ENCODE measurements at places on chromosomes 4 and X.

DNA sequence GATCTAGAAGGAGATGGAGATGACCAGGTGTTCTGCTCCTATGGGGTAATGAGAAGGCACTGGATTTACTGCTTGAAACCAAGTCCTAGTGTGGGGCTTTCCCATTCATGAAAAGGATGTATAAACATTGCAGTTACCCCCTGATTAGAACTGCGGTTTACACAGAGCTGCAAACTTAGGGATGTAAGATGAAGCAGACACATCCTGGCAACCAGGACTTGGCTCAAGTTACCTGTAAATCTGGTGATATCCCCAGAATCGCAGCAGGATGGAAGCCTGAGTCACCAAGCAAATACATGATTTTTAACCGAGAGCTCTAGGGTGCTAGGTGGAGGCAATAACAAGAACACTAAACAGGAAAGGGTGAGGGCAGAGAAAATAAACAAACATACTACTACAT lies 178.6 kb upstream of the MAMLD1 start:
- no peak for DNase-seq

DNA sequence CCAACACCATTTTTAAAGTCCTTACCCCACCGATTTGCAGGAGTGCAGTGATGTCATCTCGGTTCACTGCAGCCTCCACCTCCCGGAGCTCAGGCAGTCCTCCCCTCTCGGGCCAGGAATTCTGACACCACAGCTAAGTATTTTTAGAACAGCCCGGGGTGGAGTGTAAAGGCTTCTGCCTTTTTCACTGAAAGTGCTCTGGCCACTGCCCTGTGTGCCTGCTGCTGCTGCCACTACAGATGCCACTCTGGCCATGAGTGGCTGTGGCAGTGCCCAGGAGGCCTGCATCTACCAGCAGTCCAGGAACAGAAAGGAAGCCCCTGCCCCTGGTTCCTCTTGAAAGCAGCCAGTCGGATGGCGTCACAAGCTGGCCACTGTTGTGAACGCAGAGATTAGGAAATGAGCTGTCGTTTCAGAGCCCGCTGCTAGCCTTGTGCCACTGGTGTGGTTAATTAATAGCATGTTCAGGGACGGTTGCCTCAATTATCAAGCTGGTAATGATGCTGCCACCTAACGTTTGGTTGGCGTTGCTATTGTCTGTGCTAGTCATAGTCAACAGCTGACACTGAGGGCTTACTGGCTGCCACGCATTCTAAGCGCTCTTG lies 23.6 kb upstream of the TBC1D14 start:
- DNase-seq = no peak

GRCh38 chrX:68938244-68939004 lies 109.6 kb downstream of the EFNB1 start:
- no peak for DNase-seq

GRCh38 chrX:43562372-43562771 lies 93.7 kb upstream of the MAOA start:
- DNase-seq = no peak

- no peak for DNase-seq
These were observed 116.1 kb upstream of the PLAC1 start for GRCh38 chrX:134774190-134775048.

GRCh38 chr4:120088507-120088906 lies 21.9 kb upstream of the MAD2L1 start:
- DNase-seq = no peak

DNA sequence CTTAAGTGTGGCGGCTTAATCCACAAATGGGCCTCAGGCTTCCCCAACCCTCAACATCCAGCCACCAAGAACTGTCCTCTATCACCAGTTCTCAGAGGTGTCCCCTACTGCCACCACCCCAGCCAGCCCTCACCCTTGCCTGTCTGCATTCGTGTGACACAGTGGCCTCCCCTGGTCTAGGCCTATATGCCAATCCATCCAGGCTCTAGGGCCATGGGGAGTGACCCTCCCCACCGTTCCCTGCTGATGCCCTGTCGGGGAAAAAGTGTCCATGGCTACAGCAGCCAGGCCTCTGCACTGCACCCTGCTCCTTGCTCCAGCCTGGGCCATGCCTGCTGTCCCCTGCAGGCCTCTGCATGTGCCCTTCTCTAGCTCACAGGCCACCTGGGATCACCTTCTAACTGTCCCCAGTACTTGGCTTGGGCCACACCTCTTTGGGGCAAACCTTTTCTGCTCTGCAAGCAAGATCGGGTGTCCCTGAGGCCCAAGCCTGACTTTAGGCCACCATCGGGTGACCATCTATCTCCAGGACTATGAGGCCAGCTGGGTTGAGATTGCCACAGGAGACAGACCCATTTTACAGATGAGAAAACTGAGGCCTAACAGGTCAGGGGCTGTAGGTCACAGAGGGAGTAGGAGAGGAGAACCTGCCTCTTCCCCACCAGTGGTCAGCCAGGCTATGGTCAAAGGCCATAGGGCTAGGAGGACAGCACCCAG lies 75.8 kb downstream of the JAKMIP1 start:
- no peak for DNase-seq

DNA sequence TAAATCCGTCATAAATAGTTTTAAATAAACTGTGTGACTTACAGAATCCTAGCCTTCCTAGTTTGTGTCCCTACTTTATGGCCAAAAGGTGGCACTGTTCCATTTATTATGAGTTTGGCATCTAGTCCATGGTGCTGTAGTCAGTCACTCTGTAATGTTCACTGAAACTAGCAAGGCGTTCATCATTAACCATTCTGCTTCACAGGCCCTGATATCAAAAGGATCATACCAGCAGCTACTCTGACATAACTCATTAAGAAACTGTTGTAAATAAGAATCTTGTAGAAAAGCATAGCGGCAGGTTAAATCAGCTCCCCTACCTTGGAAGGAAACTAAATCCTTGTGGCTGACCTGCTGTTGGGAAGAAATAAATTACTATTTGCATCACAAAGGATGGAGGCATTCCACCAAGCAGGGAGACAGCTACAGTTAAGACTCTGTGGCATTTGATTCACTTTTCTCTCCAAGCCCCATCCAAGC lies 919.6 kb upstream of the DIAPH2 start:
- DNase-seq = no peak

DNA sequence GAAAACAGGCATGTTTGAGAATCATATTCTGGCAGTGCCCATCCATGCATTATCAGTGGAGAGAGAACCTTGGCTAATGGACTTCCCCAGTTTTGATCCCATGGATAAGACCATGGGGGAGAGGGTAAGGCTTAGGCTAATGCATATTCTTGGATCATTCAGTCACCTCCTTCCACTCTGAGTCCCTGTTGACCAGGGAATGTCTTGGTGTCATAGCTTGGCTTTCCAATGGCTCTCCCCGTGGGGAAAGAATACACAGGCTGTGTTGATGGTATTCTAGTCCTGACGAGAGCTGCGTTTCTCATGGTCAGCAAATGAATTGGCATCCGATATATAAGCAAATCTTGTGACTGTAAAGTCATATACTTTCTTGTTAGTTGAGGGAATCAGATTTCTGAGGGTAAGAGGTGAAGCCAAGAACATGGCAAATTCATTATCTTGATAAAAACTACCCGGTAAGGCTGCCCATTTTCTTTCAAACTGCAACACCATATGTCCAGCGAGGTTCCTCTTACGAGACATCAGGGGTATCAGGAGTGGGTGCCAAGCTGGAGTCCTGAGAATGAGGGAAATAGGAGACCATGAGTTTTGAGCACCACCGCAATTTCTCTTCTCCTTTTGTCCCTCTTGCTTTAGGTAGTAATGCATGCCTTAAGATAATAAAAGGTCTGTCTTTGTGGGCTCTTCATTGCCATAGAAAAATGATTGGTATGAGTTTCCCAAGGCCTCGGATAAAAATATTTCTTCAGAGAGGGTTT lies 18.0 kb downstream of the RHOH start:
- no peak for DNase-seq

DNA sequence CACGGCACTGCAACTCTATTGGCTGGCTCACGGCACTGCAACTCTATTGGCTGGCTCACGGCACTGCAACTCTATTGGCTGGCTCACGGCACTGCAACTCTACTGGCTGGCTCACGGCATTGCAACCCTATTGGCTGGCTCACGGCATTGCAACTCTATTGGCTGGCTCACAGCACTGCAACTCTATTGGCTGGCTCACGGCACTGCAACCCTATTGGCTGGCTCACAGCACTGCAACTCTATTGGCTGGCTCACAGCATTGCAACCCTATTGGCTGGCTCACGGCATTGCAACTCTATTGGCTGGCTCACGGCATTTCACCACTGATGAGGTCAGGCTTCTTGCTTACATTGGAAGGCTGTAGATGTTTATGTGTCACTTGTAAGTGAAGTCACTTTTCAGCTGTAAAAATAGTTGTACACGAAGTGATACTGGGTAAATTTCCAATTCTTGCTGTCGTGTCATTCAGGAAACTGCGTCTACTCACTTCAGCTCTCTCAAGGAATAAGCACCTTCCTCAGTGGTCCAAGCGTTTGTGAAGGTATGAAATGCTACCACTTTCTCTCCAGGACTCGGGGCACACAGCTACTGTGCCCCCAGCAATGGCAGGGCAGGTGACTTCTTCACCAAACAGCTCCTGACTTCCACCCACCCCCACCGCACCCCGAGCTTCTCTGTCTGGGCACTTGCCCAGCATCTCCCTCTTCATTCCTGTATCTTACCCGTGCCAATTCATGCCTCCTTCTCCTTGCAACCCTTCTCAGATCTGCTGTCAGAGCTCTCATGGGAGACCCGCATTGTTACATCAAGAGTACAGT lies 141.3 kb downstream of the AFAP1 start:
- DNase-seq = no peak

- no peak for DNase-seq
These were observed 5.9 kb downstream of the APOO start for GRCh38 chrX:23901805-23902204.

- no peak for DNase-seq
These were observed 733 bp upstream of the NAA15 start for GRCh38 chr4:139300431-139301112.

DNA sequence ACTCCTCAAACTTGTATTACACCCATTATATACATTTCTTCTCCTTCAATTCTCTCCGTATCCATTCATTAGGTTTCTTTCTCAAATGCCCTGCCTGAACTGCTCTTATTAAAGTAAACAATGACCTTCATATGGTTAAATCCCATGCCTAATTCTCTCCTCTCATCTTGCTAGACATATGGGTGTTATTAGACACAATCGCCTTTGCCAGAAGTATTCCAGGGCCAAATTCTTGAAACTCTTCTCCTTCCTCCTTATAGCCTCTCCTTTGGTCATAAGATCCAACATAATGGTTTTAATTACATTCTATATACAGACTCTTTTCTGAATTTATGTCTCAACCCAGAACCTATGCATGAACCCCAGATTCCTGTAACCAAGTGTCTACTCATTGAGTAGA lies 4.8 kb downstream of the ANXA10 start:
- no peak for DNase-seq

DNA sequence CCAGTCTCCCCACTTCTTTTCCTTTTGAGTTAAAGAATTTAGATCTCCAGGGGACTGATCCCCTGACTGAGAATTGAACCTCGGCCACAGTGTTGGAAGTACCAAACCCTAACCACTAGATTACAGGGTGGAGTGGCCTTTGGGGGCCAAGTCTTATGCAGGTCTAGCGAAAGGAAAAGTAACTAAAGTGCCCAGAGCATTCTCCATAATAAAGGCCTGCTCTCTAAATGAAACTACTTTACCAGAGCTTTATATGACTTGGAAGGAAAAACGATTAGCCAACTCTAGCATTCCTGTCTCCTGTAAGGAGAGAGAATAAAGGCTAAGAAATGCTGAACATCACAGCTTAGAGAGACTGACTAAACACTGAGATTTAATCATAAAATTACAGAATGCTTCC lies 788.0 kb downstream of the C4orf33 start:
- DNase-seq = no peak

- no peak for DNase-seq
These were observed 1.8 kb downstream of the LNX1 start for GRCh38 chr4:53589511-53589910.

- no peak for DNase-seq
These were observed 180.3 kb upstream of the HS3ST1 start for GRCh38 chr4:11608992-11609391.

GRCh38 chr4:105186701-105187161 lies 40.1 kb downstream of the TET2 start:
- no peak for DNase-seq

GRCh38 chr4:188143731-188144130 lies 4.5 kb downstream of the TRIML1 start:
- no peak for DNase-seq

DNA sequence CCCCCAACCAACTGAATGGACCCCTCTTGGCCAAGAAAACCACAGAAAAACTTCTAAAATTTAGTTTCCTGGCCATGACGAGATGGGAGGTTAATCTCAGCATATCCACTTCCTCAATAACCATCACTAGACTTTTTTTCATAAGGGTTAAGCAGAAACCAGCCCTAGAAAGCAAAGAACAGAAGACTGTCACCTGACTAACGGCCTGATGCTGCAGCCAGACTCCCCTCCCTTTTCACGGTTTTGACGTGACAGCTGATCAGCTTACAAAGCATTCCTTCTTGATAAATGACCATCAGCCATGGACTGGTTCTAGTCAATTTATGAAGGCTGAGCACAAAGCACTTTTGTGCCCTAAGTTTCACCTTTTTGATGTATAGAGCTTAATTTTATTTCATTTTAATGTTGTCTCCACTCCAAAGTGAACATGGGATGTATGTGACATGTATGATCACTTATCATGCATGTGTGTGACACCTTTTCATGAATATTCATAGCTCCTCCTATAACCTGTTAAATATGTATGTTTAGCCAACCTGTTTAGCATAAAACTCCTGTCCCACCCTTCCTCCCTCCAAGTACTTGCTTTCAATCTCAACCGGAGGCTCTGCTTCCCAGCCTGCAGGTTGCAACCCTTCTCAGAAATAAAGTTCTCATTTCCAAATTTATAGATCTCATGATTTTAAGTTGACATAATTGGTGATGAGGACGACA lies 56.3 kb downstream of the SERTM2 start:
- DNase-seq = no peak

GRCh38 chr4:22780317-22780716 lies 87.6 kb downstream of the GBA3 start:
- no peak for DNase-seq

GRCh38 chr4:102503301-102503746 lies 2.2 kb downstream of the NFKB1 start:
- DNase-seq = no peak

DNA sequence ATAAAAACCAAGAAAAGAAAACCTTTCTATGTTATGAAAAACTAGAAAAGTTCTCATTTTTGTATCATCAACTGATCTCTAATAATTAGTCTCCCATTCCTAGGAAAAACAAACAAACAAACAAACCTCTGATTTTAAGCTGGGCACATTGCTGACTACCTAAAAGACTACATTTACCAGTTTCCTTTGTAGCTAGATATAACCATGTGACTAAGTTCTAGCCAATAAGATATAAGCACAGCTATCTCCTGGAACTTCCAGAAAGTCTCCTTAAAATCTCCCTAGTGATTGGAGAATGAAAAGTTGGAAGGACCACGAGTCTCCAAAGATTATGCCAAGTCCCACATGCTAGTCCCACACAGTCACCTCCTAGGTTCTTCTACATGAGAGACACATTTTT lies 108.9 kb downstream of the NR3C2 start:
- DNase-seq = no peak

GRCh38 chrX:137212078-137212632 lies 178.4 kb upstream of the GPR101 start:
- no peak for DNase-seq

Data from NCI-H187 treated with DMSO at 0.1 percent for 48 hours (cell line).